ENCODE measurements at places on chromosomes 2 and 18.

DNA sequence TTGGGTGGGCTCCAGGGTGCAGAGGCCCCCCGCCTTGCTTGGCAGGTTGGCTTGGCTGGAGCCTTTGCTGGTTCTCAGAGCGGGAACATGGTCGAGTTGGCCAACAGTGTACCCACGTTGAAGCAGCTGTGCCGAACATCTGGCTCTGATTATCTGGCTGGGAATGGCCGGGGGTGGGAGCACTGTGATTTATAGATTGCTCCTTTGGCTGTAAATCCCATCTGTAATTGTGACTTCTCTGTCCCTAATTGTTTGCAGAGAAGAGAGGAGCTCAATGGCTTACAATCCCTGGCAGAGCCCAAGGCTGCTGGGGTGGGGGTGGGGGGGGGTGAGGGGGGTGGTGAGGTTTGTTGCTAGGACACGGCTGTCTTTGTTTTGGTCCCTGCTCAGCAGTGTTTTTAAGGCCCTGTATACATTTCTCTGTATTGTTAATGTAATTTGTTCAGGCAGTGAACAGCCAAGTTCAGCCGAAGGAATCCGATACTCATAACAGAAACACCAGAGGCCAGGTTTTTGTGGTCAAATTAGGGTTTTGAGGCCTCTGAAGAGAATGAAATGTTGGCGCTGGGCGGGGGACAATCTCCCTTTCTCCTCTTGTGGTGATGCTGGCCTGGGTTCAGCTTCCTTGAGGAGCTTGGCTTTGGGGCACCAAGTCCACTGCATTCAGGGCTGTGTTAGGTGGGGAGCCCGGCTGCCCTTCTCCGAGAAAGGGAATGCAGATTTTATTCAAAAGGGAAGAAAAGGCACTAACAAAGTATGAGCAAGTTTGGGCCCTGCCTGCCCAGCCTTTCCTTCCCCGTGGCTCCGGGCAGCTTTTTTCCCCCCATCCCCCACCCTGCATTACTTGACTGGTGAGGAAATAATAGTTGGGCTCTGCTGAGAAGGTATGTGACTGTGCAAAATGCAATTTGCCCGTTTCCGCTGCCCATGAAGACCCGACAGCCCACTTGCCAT lies 82.5 kb downstream of the TCF7L1 start:
- no peak for DNase-seq

DNA sequence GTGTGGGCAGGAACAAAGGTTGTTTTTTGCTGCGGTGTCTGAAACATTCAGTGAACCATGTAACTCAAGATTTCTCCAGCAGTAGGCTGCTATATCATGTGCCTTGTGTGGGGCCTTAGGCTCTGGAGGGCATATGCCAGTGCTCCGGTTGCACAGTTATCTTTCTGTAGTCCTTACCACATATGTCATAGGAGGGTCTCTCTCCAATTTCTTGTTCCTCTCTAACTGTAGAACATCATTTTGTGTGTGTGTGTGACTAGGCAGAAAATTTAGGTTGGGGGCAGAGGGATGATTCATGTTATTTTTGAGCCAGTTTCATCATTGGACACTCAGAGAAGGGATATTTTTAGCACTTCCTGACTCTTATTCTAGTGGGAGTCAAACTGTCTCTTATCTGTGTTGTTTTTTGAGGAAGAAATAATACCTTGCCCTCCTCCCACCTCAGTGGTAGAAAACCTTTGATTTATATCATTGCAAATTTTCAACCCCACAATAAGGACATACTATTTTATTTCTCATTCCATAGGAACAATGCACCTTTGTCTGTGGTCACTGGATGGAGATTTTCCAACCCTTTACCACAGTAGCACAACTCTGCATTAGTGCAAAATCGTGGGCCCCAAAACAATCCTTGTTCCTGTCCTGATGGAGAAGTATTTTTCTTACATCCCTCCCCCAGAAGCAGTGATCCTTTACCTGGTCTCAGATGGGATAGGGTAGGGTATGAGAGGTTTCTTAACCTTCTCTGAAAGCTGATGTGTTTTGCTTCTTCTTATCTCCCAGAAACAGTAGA lies 113.9 kb downstream of the CCDC74A start:
- no peak for DNase-seq

DNA sequence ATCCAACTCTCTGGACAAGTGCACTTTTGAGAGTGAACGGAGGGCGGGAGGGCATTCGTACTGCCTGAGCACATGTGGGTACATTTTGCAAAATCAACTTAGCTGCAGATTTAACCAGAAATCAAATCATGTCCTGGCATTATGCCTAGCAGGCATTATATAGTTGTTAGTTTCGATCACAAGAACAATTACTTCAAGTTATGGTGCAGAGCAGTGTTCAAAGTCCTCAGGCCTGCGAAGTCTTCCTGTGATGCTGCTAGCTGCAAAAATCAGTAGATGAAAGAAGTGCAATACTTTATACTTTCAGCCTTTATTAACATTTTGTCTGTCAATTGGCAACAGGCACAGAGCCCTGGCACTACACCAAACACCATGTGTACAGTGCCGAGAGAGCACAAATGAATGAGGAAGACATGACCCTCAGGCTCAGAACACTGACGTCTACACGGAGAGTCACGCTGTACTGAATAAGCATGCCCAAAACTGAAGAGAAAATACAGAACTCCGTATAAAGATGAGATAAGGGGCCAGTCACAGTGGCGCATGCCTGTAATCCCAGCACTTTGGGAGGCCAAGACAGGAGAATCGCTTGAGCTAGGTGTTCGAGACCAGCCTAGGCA lies 92.1 kb upstream of the CREB1 start:
- DNase-seq = no peak

DNA sequence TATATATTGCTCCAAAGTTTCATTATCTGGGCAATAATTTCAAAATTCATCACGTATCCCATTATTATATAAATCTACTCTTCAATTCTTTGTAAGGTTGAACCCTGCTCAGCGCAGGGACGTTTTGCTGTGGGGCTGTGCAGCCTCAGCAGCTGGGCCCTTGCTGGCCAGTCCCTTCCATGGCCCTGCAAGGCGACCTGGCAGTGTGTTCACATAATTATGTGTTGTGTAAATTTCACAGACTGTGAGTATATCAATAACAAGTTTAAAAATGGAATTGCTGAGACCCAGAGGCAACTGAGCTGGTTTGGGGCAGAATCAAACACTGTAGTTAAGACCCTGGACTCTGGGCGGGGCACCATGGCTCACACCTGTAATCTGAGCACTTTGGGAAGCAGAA lies 16.1 kb upstream of the MAL start:
- DNase-seq = no peak

GRCh38 chr18:78813936-78814710 lies 165.5 kb upstream of the SALL3 start:
- no peak for DNase-seq
